ENCODE measurements at places on chromosomes 7 and 10.

DNA sequence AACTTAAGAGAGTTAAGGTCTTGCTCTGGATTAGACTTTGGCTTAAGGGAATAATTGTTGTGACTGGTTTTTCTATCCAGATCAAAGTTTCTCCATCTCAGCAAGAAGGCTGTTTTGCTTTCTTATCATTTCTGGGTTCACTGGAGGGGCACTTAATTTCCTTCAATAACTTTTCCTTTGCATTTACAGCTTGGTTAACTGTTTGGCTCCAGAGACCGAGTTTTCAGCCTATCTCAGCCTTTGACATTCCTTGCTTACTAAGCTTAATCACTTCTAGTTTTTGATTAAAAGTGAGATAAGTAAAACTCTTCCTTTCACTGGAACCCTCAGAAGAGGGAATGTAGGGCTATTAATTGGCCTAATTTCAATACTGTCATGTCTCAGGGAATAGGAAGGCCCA is 76.4 kb downstream of the LARP4B start:
- DNase-seq: no peak

- DNase-seq: no peak
Observed at GRCh38 chr7:93231259-93231658, 907 bp upstream of the VPS50 start.

GRCh38 chr10:57919864-57920263 is 347.8 kb downstream of the IPMK start:
- DNase-seq: no peak

DNA sequence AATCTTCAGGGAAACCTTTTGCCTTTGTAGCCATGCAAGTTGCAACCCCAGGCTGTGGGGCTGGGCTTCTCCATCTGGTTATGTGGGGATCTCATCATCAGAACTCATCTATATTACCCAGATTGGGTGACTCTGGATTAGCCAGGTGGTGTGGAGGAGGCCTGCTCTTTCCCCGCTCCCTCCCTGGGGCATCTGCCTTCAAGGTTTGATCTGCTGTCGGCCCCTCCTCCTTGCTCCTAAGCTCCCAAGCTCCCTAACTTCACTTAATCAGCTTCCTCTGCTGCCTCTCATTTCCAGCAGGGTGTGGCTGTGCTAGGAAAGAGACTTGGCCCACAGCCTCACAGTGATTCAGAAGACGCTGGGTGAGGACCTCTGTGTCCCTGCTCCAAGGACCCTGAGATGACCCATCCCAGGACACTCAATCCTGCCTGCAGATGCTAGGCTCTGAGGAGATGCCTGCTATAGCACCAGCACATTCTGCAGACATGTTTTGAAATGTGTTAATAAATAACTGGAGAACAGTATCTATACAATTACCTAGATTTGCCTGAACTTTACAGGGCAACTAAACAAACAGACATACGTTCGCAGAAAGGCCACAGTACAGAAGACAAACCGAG is 392.1 kb upstream of the PODXL start:
- no peak for DNase-seq

GRCh38 chr7:35697414-35698175 is 2.7 kb upstream of the HERPUD2 start:
- DNase-seq: no peak

GRCh38 chr7:117686311-117686935 is 186.8 kb downstream of the CTTNBP2 start:
- DNase-seq: no peak

- no peak for DNase-seq
Observed at GRCh38 chr10:124168581-124168980, 75.2 kb upstream of the CHST15 start.

- no peak for DNase-seq
Observed at GRCh38 chr10:113049881-113050280, 99.8 kb downstream of the TCF7L2 start.

GRCh38 chr7:7688310-7688709 is 30.1 kb downstream of the RPA3 start:
- DNase-seq: no peak

DNA sequence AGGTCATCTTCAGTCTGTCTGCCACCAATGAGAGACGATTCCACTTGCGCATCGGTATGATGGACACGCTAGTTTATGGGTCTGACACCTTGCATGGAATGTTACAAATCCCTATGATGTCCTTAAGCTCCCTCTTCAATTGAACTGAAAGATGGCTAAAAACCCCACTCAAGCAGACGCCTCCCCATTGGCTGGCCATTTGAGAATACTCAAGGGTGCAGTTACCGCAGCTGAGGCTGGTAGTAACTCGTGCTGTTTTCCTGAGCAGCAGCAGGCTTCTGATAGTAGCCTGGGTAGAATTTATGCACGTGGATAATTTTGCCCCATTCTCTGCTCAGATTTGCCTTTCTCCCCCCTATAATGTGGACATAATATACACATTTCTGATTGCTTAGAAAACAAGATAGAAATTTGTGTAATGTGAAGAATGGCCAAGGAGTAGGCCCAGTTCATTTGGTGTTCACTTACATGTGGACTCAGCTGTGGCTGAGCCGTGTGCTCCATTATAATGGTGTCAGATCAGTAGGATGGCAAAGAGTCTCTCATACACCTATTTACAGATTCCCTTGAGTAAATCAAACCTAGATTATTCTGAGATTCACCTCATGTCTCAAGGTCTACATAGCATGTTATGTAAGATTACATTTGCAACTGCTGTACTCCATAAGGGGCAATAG is 142.8 kb downstream of the HIBADH start:
- DNase-seq: no peak

- DNase-seq: no peak
Observed at GRCh38 chr7:155380221-155380861, 77.6 kb upstream of the EN2 start.

- DNase-seq: no peak
Observed at GRCh38 chr7:119256001-119256400, 1017.0 kb upstream of the KCND2 start.

DNA sequence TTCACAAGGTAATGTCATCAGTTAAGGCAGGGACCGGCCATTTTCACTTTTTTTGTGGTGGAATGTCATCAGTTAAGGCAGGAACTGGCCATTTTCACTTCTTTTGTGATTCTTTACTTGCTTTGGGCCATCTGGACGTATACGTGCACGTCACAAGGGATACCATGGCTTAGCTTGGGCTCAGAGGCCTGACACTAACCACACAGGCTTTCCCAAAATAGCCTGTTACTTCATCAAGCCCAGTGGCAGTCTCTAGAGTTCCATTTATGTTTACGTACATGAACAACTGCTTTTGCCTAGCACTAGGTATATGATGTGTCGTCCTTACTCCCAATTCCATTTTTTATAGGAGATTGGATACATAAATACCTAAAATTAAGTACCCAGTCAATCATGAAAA is 237.9 kb downstream of the C7orf25 start:
- no peak for DNase-seq

- DNase-seq: no peak
Observed at GRCh38 chr7:37656913-37657530, 26.5 kb upstream of the GPR141 start.

- DNase-seq: no peak
Observed at GRCh38 chr10:314871-315270, 179.6 kb downstream of the ZMYND11 start.

- DNase-seq: no peak
Observed at GRCh38 chr10:76962851-76963250, 674.8 kb downstream of the KCNMA1 start.

DNA sequence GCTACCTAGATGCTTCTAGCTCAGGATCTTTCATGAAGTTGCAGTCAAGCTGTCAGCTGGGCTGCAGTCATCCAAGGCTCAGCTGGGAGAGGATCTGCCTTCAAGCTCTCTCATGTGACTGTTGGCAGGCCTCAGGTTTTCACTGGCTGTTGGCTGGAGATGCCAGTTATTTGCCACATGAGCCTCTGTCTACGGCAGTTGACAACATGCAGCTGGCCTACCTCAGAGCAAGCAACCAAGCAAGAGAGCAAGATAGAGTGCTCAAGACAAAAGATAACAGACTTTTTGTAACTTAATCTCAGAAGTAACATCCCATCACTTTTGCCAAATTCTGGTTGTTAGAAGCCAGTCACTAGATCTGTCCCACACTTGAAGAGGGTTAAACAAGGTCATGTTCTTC is 125.8 kb downstream of the TPST1 start:
- DNase-seq: no peak

GRCh38 chr7:50733552-50733951 is 49.1 kb downstream of the GRB10 start:
- no peak for DNase-seq

- no peak for DNase-seq
Observed at GRCh38 chr7:66699998-66700397, 40.5 kb upstream of the RABGEF1 start.

GRCh38 chr7:150737265-150738055 is at the start of gene GIMAP5:
GIMAP5 (plus strand) TSS chr7:150737418; CDS start chr7:150740885, 3,467 bp downstream.
- DNase-seq: peak; percentile 48

DNA sequence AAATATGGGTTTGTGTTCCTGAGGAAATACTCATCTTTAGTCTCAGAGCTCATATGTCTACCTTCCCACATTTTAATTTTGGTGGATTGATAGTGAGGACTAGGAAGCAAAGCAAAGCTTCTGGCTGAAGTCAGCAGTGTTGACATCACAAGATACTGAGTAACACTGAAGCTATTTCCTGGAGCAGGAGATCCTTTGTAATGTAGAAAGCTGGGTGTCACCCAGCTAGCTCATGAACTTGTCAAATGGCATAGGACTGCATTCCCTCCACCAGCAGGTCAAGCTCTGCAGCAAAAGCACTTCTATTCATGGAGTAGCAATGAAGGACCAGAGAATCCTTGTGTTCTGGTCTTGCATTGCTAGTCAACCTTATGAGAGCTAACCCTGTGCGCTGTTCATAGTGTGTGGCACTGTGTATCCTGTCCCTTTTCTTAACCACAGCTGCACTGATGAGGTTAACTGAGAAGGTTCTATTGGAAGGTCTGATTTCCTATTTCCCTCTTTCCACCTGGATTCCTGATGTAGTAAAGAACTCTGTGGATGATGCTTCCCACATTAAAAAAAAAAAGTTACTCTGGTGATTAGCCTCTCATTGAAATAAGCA is 94.8 kb upstream of the ZNF804B start:
- DNase-seq: no peak

- no peak for DNase-seq
Observed at GRCh38 chr7:7911369-7912123, 57.0 kb upstream of the GLCCI1 start.

GRCh38 chr7:130703851-130704250 is 17.5 kb upstream of the TSGA13 start:
- DNase-seq: no peak

DNA sequence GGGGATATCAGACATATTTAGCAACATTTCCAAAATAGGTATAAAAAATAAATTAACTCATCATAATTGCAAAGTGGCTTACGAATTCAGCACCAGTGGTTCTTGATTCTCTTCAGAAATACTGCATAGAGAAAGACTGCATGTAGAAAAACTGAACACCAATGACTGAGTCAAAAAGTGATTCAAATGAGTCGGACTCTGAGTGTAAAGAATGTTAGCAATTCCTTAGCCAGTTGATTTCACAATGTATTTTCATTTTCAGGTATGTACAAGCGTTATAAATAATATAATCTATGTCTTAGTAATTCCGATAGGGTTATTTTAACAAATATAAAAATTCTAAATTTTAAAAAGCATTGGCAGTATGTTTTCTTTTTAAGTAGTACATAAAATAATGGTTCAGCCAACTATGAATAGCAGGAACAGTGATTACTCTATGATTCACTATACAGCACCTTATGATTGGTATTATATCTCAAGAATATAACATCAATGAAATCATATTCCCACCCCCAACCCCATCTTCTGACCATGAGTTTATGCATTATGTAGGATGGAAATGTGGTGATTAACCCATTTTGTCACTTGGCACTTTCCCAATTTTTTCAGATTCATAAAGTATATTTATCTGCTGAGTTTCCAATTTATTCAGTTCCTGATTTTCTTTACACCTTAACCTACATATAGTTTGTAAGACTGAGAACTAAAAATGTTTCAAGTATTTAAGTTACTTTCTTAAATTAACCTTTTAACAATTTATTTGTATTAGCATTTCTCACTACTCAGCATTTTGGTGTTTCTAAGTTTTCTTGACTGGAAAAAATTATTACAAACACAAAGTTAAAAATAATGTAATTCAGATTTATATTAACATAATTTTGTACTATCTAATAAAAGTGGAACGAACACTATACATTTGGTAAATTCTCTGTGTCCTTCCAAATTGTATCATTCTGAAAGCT is 33.9 kb downstream of the DNAJC1 start:
- DNase-seq: no peak

GRCh38 chr7:148472406-148472805 is 118.2 kb upstream of the C7orf33 start:
- no peak for DNase-seq

GRCh38 chr7:77434570-77435275 is 18.6 kb upstream of the GSAP start:
- no peak for DNase-seq

DNA sequence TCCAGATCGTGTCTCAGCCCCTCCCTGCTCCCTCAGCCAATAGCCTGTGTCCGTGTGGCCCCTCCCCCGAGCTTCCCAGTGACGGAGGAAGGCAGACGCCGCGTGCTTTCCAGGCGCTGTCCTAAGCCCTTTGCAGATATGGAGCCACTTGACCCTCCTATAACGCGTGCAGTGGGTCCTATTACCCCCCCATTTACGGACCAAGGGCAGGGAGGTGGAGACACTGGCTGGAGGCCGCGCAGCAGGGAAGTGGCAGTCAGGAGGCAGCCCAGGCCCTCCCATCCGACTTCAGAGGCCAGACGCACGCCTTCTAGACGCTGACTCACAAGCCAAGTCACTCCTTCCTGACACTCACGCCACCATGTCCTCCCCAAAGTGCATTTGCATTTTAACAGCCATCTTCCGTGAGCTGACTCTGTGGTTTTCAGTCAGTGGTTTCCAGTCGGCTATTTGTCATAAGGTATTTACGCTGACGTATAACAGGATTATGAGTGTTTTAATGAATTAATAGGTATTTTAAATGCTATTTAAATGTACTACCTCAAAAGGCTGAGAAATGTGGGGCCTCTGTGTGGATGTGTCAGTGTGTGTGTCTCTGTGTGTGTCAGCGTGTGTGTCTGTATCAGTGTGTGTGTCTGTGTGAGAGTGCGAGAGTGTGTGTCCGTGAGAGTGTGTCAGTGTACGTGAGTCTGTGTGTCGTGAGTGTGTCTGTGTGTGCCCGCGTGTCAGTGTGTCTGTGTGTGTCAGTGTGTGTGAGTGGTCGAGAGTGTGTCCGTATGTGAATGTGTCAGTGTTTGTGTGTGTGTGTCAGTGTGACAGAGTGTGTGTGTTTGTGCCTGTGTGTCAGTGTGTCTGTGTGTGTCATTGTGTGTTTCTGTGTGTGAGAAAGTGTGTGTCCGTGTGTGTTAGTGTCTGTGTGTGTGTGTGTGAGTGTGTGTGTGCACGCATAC is 92.0 kb upstream of the INSIG1 start:
- DNase-seq: peak; percentile 94

Data from GM06990 (cell line).